Epithelial cell of prostate (primary cell): ENCODE measurements at places on chromosomes 16 and 17.

DNA sequence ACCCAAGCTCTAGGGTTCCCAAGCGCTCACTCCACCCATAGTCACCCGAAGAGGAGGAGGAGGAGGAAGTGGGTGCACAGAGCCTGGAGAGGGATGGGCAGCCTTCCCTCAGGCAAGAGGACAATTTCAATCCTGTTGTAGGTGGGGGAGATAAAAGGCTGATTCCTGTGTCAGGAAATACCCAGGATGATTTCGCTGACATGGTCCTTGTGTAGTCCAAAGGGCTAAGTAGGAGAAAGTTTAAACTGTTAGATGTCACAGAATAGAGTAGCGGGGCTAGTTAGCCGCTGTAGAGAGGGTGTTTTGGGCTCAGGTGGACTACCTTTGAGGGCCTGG lies 1.3 kb upstream of the EXOC7 start:
- no peak for DNase-seq

GRCh38 chr17:7644775-7645174 lies 6.0 kb upstream of the ATP1B2 start:
- DNase-seq: no peak

DNA sequence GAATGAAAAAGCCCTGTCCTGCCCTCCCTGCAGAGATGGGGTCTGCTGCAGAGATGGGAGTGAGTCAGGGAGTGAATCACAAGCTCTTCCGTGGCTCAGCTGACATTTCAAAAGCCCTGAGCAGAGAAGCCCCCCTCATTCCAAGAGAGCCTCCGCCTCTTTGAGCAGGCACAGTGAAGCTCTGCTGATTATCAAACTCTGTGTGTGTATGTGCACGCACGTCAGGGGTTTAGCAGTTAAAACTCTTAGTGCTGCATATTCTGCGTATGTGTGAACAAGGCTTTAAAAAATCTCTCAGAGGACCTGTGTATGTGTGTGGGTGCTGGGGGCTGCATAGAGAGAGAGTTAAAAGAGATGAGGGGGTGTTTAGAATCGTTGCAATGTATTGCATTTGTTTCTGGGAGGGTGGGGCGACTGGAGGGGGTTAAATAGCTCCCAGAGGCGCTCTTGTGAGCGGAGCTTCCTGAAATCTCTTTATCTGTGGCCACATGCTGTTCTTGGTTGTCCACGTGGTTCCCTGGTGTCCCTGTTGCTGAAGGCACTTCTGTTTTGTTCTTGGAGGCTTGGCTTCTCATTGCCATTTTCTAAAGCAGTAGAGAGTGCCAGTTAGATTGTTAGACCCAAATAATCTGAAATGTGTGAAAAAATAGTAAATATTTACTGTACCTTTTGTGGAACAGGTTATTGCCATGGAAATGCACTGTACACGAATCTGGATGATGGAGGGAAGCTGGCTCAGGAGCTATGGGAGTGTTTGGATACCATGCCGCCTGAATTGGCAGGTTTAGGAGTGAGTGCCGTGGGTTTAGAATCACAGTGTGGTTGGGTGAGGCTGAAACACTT lies 116.6 kb downstream of the PRKCB start:
- no peak for DNase-seq

- no peak for DNase-seq
Observed at GRCh38 chr16:57017251-57017650, 27.9 kb downstream of the NLRC5 start.

DNA sequence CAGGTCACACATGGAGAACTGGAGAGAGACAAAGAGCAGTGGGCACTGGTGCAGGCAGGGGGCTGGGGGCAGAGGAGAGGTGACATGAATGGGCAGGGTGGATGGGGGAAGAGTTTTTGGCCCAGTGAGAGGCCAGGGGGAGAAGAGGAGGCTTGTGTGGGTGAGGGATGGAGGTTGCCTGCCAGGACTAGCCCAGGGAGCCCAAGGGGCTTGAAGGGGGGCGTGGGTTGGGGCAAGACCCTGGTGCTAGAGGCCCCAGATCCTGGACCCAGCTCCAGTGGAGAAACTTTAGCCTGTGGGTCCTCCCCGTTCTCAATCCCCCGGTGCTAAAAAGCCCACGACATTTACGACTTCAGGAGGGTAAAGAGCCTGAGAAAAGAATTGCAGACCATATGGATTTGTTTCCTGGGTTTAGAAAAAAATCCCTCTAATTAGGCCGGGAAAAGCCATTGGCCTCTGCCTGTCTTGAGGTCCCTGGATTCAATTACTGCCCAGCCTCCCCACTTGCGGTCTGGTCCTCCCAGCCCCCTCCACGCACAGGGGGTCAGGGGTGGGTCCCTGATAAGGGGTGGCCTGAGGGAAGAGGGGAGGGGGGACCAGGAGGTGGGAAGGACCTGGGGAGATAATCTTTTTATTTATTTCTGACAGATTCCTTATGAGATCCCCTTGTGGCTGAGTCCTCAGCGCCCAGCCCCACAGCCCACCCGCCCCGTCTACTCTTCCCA lies 33.0 kb downstream of the NGFR start:
- no peak for DNase-seq

GRCh38 chr16:85025781-85026653 lies 1.6 kb upstream of the KIAA0513 start:
- no peak for DNase-seq

GRCh38 chr17:64084086-64084939 lies 45.6 kb downstream of the ERN1 start:
- DNase-seq: peak; percentile 53

DNA sequence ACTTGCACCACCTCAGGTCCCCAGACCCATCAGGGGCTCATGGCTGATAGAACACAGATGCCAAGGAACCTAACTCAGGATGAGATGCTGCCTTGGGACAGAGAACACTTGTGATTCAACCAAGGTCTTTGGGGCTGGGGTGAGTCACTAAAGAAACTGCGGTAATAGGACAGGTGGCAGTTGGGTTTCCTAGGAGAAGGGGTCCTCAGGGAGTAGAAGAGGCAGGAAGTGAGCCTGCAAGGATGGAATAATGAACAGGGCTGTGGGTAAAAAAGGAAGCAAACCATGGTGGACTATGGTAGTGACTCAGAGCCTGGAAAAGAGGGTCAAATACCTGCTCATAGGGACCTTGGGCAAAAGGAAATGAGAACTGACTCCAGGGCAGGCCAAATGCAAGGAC lies 6.5 kb upstream of the PNPO start:
- no peak for DNase-seq

- DNase-seq: no peak
Observed at GRCh38 chr16:82995286-82995923, 368.6 kb downstream of the CDH13 start.

GRCh38 chr16:51150165-51150887 lies 744 bp downstream of the SALL1 start:
- no peak for DNase-seq

DNA sequence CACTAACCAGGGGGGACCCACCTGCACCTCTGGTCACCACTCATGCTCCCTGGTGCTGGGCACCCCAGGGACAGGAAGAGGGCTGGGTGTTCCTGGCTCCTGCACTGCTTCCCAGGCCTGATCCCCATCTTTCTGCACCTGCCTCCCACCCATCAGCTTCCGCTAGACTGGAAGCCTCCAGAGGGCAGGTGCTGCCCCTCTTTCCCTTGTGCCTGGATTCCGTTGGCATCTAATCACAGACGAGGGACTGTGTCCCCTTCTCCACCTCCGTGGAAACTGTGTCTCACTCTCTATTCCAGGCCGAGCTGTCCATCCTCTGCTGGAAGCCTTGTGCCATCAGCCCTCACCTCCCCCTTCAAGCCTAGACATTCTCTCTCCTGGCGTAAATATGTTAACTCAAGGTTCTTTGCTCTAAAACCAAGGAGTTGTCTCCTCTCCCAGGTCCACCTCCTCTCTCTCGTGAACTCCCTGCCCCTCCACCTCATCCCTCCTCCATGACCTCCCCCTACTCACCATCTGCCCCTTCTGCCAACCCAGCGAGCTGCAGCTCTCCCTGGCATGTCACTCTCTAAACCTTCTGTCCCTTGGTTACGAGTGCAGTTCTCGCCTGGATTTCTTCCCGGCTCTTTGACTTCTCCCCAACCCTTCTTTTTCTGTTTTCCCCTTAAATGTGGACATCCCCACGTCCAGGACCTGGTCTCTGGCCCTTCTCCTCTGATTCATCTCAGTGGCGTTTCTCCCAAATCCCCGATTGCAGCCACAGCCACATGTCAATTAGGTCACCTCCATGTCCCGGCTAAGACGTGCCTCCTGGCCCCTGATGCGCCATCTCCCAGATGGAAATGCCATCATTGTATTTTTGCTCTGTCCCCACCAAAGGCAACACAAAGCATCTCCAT lies 107.7 kb downstream of the SEC14L1 start:
- no peak for DNase-seq

DNA sequence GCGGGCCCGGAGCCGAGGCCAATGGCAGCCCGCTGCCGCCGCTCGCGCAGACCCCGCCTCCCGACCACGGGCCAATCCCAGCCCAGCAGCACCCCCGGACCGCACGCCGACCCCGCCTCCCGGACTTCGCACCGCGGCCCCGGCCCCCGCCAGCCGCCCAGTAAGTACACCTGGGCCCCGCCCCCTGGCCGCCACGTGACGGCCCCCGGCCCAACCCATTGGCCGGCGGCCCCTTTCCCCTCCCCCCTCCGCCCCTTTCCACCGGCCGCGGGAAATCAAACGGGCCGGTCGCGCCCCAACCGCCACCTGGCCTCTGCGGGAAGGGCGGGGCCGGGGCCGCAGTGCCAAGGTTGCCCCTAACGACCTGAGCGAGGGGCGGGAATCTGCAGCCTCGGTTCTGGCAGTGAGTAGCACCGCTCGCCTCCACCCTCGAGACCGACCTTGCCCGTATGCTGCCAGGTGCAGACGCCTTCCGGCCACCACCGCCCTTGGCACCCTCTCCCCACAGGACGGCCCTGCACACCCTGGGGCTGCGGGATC lies at the start of gene YBX2:
TSS of gene YBX2 (minus strand) at position 26 of the 540 bp plus-strand sequence. CDS start 139 bp downstream, outside the sequence.
- DNase-seq: no peak

DNA sequence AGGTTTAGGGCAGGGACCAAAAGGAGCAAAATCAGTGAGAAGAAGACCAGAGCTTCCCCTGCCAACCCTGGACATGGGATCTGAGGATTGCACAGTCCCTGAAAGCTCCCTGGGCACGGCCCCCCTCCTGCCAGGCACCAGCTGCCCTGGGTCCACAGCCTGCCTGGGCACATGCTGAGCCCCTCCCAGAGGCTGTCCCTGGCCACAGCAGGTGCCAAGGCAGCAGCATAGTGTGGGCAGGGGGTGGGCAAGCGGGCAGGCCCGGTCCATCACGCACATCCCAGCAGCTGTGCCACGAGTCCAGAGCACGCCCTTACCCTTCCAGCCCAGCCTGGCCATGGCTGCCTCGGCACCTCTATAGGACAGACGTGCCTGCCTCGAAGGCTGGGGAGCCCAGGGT lies 12.7 kb downstream of the SCN4A start:
- no peak for DNase-seq

DNA sequence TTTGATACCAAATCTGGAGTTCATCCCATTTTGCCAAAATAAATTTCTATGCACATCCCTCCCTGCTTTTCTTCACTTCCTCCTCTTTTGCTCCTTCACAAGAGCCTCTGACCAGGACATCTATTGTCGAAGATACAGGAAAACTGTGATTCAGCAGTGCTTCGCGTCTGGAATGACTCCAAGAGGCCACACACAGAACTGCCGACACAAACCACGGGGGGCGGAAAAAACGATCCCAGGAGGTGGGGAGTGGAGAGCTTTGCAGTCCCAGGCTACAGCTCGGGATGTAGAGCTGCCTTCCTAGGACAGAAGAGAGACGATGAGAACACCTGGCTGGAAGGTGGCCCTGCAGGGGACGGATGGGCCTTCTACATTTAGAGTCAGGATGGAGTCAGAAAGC lies 102.8 kb downstream of the XYLT1 start:
- no peak for DNase-seq

- peak; percentile 3 for DNase-seq
Observed at GRCh38 chr17:10729334-10730193, at the start of gene TMEM220. Gene TMEM220 (minus strand): TSS chr17:10730023. CDS start chr17:10729851, 172 bp downstream.

DNA sequence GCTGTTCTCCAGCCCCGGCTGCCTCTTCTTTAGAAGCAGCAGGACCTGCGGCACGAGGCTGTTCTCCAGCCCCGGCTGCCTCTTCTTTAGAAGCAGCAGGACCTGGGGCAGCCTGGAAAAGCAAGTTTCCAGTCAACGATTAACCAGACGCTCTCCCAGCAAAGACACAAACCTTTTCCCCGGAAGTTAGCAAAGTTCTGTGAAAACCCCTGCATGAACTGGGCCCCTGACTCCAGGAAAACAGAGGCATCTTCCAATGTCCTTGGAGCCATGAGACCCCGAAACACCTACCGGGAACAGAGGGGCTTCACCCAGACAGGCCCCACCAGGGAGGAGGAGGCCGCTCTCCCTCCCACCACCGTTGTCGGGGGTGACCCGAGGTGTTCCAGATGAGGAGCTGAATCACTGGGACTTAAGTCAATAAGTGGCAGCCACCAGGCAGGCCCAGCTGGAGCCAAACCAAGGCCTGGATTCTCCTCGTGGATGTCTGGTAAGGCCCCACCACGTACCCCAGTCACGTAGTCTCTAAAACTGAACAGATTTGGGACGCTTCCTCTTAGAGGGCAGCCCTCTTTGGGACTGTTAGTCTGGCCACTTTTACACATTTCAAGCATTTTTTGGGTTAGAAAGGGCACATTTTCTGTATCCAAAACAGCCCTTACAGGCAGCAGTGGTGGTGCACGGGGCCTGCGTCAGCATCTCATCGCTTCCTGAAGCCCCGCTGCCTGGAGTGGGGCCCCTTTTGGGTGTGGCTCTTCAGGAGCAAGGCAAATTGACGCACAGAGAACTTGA lies at the start of gene RPH3AL:
TSS of gene RPH3AL (minus strand) at position 387 of the 792 bp plus-strand sequence. CDS start 25,264 bp downstream, outside the sequence.
- DNase-seq: no peak

- DNase-seq: peak; percentile 10
Observed at GRCh38 chr16:87636050-87636684, 33.9 kb downstream of the JPH3 start.

DNA sequence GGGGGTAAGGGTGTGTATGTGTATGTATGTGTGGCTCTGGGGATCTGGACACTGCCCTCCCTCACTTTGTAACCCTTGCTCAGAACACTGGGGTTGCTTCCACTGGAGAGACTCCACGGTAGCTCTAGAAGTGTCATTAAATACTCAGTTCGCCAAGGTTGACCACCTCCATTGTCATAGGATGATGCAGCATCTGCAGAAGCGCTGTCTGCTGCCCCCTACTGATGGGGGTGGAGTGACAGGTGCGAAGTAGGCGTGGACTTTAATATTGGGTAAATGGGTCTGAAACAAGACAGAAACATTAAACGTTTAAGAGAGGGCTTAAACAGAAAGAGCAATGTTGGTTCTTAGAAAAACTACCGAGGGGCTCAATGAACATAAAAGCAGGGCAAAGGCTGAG lies 35.5 kb upstream of the STAC2 start:
- no peak for DNase-seq

DNA sequence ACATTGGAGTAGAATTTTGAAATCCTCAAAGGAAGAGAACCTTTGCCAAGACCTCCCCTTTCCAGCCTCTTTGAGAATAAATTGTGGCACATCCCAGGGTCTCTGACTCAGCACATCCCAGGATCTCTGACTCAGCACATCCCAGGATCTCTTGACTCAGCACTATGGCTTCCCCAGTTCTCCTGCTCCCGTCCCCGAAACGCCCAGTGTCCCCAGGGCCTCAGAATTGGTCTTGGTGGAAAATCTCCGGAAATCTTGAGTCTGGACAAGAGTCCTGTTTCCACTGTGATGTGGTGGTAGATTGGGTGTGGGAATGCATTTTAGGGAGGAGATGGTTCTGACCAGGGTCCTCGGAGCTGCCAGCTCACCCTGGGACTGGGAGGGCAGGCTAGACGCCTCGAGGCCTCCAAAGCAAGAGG lies 19.2 kb downstream of the PLXDC1 start:
- no peak for DNase-seq
